ENCODE measurements at places on chromosomes 11 and 22. TPM values are rescaled to one million over a fixed set of nuclear protein-coding genes. Genes with fewer than 3 reads are reported as not detected.

DNA sequence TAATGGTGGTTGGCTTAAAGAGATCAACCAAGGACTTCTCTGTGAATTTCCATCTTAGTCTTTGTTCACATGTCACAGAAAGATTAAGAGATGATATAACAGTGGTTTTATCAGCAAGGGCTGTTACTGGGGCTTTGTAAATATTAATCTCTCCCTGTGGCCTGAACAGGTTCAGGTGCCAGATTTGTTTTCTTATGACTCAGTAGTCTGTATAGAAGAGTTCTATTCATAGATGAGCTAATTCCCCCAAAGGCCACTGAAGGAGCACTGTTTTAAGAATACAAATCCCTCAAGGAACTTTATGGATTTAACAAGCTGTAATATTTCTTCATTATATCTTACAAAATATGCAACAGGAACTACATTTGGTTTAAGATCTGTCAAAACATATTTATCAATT, 50.4 kb downstream of the TCP11L1 start:
- no peak overlapping the region for H3K27ac ChIP-seq
- no peaks in the 10 kb centered on the region for H3K27me3 ChIP-seq
- H3K4me1 ChIP-seq, result peaks cover 20% of the 10 kb centered on the region
- no peak for DNase-seq
- peaks cover 26% of the 10 kb centered on the region for H3K36me3 ChIP-seq

DNA sequence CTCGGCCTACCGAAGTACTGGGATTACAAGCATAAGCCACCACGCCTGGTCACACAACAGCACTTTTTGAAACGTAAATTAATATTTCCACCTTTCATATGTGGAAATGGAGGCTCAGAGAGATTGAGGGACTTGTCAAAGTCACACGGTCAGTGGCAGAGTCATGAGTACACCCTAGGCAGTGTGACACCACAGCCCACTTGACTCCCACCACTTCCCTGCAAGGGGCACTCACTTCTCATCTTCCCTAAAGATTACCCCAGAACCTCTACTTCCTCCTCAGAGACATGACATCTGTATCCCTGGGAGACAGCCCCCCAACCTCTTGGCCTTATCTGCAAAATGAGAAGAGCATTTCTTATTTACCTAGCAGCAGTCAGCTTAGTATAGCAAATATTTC, 16.5 kb upstream of the MYOD1 start:
- DNase-seq, result no peak
- no peak overlapping the region for H3K4me3 ChIP-seq
- H3K36me3 ChIP-seq, result no peaks in the 10 kb centered on the region
- H3K27ac ChIP-seq, result no peak overlapping the region

- no peak overlapping the region for H3K4me3 ChIP-seq
- no peak overlapping the region for H3K27ac ChIP-seq
- H3K4me1 ChIP-seq, result no peaks in the 10 kb centered on the region
- no peak for DNase-seq
These were observed 168.0 kb downstream of the PGR start for GRCh38 chr11:100961633-100962032.

- H3K27me3 ChIP-seq, result no peaks in the 10 kb centered on the region
- no peaks in the 10 kb centered on the region for H3K36me3 ChIP-seq
- no peak overlapping the region for H3K4me3 ChIP-seq
- no peaks in the 10 kb centered on the region for H3K4me1 ChIP-seq
- no peak for DNase-seq
- H3K27ac ChIP-seq, result no peak overlapping the region
These were observed 16.6 kb downstream of the OR10D3 start for GRCh38 chr11:124199702-124200101.

DNA sequence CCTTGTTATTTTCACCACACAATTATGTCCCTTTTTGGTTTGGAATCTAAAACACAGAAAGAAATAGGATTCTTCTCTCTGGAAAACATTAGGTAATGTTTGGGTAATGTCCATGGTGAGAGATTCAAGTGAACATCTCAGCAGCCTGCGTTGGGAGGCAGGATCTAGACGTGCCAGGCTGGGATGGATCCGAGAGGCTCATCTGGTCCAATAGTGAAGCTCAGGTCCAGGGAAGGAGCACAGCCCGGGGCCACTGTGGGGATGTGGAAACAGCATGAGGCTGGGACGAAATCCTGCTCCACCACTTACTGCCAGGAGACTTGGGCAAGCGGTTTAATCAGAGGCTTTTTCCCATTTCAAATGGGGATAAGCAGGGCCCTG, 109.9 kb downstream of the CSNK2A3 start:
- H3K27ac ChIP-seq, result peak overlapping the region; percentile 23
- H3K36me3 ChIP-seq, result peaks cover 1% of the 10 kb centered on the region
- no peaks in the 10 kb centered on the region for H3K27me3 ChIP-seq
- H3K4me1 ChIP-seq, result peaks cover 8% of the 10 kb centered on the region
- no peak overlapping the region for H3K4me3 ChIP-seq

DNA sequence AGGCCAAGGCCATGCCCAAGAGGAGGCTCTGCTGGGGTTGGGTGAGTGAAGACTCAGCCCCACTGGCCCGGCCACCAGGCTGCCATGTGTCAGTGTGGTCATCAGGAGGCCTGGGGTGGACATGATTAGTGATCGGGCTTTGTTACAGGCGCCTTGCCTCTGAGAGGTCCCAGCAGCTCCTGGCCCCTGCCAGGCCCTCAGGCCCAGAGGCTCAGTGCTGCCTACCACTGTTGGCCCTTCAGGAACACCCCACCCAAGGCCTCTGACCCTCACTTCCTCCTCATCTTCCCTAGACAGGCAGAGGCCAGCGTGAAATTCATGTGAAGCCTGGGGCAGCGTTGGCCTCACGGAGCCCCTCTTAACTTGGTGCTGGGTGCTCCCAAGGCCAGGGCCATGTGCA, 2.2 kb downstream of the MRPL23 start:
- no peaks in the 10 kb centered on the region for H3K36me3 ChIP-seq
- H3K27me3 ChIP-seq, result no peaks in the 10 kb centered on the region
- H3K4me1 ChIP-seq, result no peaks in the 10 kb centered on the region
- no peak for DNase-seq

GRCh38 chr11:94546886-94547285, 3.2 kb downstream of the FUT4 start:
- no peak for DNase-seq
- H3K27me3 ChIP-seq, result peaks cover 26% of the 10 kb centered on the region
- peaks cover 28% of the 10 kb centered on the region for H3K4me1 ChIP-seq
- peak overlapping the region; percentile 70 for H3K4me3 ChIP-seq

- DNase-seq, result no peak
- H3K4me1 ChIP-seq, result no peaks in the 10 kb centered on the region
- no peak overlapping the region for H3K4me3 ChIP-seq
- peaks cover 14% of the 10 kb centered on the region for H3K36me3 ChIP-seq
These were observed 160.9 kb downstream of the TBC1D22A start for GRCh38 chr22:46923394-46923793.

- H3K27ac ChIP-seq, result no peak overlapping the region
- H3K27me3 ChIP-seq, result no peaks in the 10 kb centered on the region
- H3K4me3 ChIP-seq, result peak overlapping the region; percentile 53
- DNase-seq, result no peak
- peaks cover 8% of the 10 kb centered on the region for H3K4me1 ChIP-seq
These were observed 2.9 kb downstream of the CHID1 start for GRCh38 chr11:907668-908067.

DNA sequence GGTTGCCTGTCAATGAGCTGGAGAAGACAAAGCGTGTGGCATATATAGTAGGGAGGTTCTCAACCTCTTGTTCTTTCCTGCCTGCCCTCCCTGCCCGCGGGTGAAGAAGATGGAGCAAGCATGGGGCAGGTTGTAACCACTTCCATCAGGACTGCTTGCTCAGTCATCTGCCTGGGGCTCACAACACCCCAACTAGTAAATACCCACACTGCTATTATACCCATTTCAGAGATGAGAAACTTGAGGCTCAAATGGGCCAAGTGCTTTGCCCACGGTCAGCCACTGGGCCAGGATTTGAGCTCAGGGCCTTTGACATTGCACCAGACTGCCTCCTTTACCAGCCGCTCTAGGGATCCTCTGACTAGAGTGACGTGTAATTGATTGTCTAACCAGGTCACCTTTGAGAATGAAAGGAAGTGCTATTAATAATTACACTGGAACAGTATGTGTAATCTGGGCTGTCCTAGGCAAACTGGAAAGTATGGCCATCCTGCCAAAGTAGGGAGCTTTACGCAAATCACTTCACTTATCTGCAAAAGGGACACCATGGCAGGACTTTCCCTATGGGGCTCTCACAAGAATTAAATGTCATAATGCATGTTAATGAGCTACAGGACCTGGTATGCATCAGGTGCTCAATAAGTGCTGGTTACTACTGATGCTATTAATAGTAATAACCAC, 2.8 kb upstream of the CDC42EP1 start:
- H3K4me1 ChIP-seq, result peaks cover 39% of the 10 kb centered on the region
- H3K27me3 ChIP-seq, result no peaks in the 10 kb centered on the region
- no peaks in the 10 kb centered on the region for H3K36me3 ChIP-seq
- DNase-seq, result no peak

DNA sequence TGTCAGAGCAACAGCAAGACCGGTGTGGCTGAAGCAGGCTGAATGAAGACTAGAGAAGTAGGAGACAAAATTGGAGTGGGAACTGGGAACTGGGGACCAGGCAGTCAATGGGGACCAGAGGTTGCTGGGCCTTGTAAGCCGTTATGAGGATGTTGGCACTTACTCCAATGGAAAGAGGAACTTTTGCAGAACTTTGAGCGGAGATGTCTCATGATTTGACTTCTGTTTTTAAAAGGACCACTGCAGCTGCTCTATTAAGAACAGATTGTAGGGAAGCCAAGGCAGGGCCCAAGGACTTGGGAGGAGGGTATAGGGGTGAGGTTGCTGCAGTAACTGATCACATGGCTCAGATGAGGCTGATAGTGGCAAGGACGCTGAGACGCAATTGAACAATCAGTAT, 34.2 kb downstream of the IL18 start:
- no peak overlapping the region for H3K27ac ChIP-seq
- DNase-seq, result no peak
- H3K4me3 ChIP-seq, result no peak overlapping the region

- no peaks in the 10 kb centered on the region for H3K27me3 ChIP-seq
- peak overlapping the region; percentile 73 for H3K27ac ChIP-seq
- no peaks in the 10 kb centered on the region for H3K36me3 ChIP-seq
- H3K4me1 ChIP-seq, result peaks cover 5% of the 10 kb centered on the region
- DNase-seq, result no peak
These were observed 200.5 kb upstream of the LRRC4C start for GRCh38 chr11:41659985-41660384.

- H3K4me1 ChIP-seq, result peaks cover 30% of the 10 kb centered on the region
- no peaks in the 10 kb centered on the region for H3K36me3 ChIP-seq
- DNase-seq, result no peak
- H3K27me3 ChIP-seq, result no peaks in the 10 kb centered on the region
These were observed 60.8 kb upstream of the POU2AF1 start for GRCh38 chr11:111439901-111440300.

GRCh38 chr11:134017511-134018430, 51.1 kb upstream of the JAM3 start:
- no peak overlapping the region for H3K4me3 ChIP-seq
- no peak for DNase-seq
- no peaks in the 10 kb centered on the region for H3K4me1 ChIP-seq
- no peaks in the 10 kb centered on the region for H3K36me3 ChIP-seq
- H3K27me3 ChIP-seq, result peaks cover 58% of the 10 kb centered on the region

GRCh38 chr11:10274726-10275125, 19.3 kb downstream of the SBF2 start:
- H3K4me3 ChIP-seq, result no peak overlapping the region
- no peak for DNase-seq
- no peaks in the 10 kb centered on the region for H3K36me3 ChIP-seq
- no peaks in the 10 kb centered on the region for H3K27me3 ChIP-seq
- no peak overlapping the region for H3K27ac ChIP-seq

Gene SMIM38
- total RNA-seq, result 0.65 TPM

Gene MMP7
- not detected for total RNA-seq

Gene KCNK7
- 1.7 TPM for total RNA-seq

Gene C11orf52
- total RNA-seq, result 16.2 TPM

Gene PARVG
- total RNA-seq, result not detected

Gene CCDC116
- total RNA-seq, result 1.4 TPM

Gene ZP1
- total RNA-seq, result not detected

Gene PATE4
- total RNA-seq, result not detected
